RWPE2 (cell line): ENCODE measurements at places on chromosomes 2 and 18.
A peak's percentile ranks its signal among the peaks of the same experiment; 100 is the strongest.

DNA sequence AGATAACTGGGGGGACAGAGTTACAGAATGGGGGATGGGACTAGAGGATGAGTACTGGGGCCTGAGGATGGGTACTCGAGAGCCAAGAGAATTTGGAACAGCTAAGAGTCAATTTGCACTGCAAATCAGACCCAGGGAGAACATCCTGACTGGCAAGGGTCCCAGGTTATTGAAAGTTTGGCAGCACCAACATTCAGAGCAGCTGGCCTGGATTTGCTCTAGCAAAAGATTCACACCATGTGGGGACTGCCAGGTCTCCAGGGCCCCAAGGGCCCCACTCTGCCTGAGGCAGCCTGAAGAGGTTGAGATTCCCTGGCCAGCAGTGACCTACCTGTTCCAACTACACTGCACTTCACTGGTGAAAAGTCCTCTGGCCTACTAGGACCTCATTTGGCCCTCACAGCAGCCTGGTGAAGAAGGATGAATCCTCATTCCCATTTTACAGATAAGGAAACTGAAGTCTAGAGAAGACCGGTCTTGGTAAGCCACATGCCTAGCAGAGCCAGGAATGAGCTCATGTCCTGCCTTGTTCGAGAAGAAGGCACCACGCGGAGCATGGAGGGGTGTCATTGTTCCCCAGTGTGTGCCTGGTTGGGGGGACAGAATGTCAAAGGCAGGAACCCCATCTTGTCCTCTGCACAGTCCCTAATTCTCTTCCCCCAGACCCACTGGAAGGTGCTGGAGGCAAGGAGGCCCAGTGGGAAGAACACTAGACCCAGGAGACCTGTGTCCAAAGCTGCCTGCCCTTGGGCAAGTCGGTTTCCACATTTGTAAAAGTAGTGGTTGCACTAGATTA is 258.6 kb downstream of the TNS1 start:
- no peak for DNase-seq

DNA sequence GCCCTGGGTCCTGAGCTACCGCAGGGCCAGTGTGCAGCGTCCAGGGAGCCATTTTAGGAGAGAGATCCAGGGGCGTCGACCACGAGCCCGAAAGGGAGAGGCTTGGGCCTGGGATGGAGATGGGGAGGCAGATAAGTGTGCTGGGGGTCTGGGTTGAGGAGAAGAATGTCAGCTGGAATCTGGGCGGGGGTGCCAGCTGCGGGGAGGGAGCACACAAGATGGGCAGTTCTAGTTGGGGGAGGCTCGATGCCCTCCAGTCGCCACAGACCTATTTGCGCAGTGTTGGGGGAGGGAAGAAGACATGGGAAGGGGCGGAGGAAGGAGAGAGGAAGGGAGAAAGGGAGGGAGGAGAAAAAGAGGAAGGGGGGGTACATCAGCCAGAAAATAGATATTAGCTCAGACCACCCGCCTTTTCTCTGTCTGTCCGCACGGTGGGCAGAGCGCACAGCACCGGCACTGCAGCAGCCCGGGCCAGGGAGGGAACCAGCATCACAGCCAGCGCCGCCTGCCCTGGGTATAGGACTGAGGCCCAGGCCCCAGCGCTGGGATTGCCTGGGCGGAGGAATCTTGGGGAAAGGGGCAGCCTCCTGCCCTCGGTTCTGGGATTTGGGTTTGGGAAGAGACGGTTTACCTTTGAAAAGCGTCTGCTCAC is 1.9 kb upstream of the HOXD11 start:
- no peak for DNase-seq

DNA sequence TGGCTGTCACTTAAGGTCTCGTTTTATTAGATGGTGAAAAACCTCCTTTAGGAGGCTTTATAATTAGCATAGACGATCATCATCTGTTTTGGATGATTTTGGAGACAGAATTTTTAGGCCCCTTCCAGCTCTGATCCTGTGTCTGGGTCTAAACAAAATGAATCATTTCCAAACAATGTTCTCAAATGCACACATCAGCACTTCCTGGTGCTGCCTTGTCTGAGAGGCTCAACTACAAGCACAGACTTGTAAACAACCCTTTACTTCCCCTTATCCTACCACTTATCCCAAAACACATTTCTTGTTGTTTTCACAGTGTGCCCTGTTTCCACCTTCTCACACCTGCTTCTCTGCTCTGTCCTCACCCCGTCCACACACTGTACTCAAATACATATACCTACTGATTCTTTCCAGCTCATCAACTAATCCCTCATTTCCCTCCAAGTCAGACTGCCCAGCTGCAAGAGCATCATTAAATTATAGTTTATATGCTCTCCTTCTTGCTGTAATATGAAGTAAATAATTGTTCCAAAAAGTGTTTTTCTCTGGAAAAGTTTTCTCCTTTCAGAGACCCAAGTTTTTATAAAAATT is 71.2 kb upstream of the COL3A1 start:
- DNase-seq, result no peak

DNA sequence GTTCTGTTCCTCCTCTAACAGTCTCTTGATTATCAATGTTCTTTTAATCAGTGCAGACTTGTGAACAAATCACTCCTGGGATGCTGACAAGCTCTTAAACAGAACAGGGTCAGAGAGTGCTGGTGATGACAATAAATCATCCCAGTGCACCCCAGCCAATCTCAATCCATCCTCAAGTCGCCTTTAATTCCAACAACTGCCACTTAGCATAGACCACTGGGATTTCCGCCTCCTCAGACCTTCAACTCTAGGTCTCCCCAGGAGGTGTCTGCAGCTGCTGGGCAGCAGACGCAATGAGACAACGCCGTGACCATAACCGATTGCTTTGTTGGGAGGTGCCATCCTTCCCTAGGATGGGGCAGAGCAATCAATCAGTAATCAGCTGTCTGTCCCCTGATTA is 184.2 kb upstream of the ACAA2 start:
- DNase-seq, result no peak

GRCh38 chr2:233250985-233251305 is 528 bp upstream of the ATG16L1 start:
- DNase-seq, result no peak

- DNase-seq, result no peak
Observed at GRCh38 chr18:35458271-35458670, 39.5 kb downstream of the INO80C start.

GRCh38 chr18:13438507-13439056 is 220.0 kb downstream of the LDLRAD4 start:
- DNase-seq, result no peak

DNA sequence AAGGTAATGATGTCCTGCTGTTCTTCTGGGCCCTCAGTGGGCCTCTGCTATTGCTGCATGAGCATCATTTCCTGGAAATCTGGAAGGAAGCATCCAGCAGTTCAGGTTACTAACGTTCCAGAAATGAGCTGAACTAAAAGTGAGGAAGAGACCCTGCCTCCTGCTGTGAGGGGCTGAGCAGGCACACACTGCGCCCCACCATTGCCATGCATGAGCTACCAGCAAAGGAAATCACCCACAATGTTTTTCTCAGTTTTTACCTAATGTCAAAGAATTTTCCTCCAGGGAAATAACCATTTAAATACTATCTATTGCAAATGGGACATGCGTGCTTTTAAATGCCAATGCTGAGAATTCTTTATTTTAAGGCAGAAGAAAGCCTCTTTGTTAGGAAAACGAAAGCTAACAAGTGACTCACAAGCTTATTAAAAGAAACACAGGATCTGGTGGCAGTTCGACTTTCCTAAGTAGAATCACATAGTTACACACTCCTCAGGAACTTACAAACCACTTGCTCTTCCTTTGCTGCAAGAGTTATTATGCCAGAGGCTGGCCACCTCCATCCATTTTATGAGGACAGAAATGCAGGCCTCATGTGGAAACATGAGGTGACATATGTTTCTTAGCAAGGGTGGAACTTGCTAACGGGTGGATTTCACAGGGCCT is 152.6 kb upstream of the TTC39C start:
- DNase-seq, result no peak

DNA sequence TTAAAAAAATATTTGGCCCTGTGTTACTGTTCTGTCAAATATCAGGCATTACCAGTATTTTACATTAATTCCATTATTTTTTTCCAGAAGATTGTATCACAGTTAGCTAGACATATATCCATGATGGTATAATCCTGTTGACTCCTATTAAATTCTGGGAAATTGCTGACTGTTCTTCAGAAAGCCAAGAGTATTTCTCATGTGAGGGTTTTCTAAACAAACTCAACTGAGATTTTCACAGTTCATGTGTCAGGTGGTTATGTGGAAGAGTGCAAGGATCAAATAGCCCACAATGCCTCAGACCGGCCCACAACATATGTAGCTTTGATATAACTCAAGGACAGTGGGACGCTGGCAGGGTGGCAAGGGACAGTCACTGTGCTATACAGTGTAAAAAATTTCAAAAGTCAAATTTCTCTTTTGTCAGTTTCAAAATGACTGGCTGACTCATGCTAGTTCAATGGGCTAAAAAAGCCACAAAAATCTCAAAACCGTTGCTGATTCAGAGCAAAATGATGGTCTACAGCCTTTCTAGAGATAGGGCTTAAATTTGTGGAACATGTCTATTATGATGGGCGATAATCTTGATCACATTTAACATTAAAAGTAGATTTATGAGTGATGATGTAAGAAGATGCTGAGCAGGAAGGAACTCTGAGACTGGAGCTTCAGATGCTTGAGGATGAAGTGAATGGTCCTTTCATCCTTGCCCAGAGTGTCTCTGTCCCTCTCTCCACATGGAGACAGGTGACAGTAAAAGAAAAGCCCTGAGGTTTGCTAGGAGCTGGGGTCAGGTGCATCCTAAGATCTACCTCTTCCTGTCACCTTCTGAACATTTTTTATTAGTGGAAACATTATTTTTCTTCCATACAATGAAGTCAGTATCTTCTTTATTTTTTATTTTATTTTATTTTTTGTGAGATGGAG is 175.8 kb upstream of the PIEZO2 start:
- DNase-seq, result no peak

DNA sequence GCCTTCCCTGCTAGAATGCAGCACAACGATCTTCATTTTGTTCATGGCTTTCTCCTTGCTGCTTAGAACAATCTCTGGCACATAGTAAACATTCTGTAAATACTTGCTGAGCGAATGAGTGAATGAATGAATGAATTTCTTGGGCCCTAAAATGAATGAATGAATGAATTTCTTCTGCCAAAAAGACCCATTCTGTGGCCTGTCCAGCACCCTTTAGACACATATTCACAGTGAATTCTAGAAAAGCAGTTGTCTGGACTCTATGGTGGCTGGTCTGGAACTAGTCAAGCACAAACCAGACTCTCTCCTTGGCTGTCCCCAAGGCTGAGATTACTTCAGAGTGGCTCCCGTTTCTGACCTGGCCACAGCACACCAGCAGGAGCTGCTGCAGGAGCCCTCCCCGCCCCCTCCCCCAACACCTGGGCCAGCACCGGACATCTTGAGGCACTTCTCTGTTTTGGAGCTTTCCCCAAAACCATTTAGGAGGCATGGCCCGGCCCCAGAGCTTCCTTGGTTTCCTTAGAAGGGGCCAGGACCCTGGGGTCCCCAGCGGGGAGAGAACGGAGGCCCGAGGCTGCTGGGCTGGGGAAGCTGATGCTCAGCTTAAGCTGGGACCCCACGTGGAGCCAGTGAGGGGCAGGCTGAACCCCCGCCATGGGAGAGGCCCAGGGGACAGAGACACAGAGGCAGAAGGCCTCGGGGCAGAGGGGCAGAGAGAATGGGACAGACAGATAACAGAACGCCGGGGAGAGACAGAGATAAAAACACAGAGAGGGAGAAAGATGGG is 159.0 kb downstream of the ZFP36L2 start:
- no peak for DNase-seq

GRCh38 chr2:219309278-219309677 is at the start of gene PTPRN:
PTPRN (minus strand) TSS chr2:219309401; CDS start chr2:219309332, 69 bp downstream.
- no peak for DNase-seq

GRCh38 chr2:212935752-212936151 is 215.7 kb downstream of the IKZF2 start:
- DNase-seq, result no peak

DNA sequence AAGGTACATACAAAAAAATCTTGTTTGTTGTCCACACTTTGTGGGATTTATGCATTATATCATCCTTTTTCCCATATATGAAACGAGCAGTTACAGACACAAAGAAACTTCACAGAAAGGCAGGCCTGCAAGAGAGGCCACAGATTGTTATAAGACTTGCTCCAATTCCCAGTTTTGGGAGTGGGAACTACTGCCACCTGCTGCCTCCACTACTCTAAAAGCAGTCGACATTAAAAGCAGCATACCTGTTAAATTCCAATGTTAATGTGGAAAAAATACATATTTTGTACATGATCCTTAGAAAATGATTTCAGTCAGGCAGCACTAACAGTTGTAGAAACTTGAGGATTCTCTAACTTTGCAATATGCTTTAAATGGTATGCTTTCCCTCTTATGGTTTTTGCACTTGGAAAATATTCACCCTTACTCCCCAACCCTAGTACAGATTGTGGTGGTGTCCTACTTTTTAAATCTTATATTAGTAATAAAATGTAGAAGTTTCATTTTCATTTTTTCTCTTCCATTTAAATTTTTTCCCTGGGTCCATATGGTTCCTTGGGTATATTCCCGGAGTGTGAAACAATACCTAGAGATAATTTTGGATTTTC is 37.9 kb downstream of the SLC38A11 start:
- DNase-seq, result no peak

- DNase-seq, result no peak
Observed at GRCh38 chr2:237509151-237509550, 22.1 kb downstream of the MLPH start.

DNA sequence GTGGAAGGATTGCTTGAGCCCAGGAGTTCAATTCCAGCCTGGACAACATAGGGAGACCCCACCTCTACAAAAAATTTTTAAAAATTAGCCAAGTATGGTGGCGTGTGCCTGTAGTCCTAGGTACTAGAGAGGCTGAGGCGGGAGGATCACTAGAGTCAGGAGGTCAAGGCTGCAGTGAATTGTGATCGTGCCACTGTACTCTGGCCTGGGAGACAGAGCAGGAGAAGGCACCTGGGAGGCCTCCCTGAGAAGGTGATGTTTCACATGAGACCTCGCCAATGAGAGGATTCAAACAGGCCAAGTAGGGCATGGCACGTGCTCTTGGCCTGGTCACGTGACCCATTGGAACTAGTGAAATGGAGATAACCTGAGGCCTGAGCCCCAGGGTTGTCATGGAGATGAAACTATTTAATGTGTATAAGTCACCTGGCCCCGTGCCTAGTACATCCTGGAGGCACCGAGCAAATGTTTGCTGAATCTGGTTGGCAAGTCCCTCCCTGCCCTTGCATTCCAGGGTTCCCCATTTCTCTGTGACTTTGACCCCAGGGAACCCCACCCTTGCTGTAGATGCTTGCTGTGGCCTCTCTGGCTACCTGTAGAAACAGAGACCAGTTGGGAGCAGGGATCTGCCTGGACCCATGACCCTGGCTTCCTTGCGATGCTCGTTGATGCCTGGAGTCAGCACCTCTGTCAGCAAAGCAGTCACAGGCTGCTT is 26.1 kb upstream of the ROCK2 start:
- DNase-seq, result peak; percentile 89
